ENCODE measurements at places on chromosomes 1 and 21. TPM values are rescaled to one million over a fixed set of nuclear protein-coding genes. Genes with fewer than 3 reads are reported as not detected.

HRNR gene
- not detected for total RNA-seq

ELF3 gene
- total RNA-seq = 0.10 TPM

C1orf105 gene
- total RNA-seq = not detected

OR2L8 gene
- total RNA-seq = not detected

DNASE2B gene
- total RNA-seq = not detected

NR1I3 gene
- total RNA-seq = not detected

STK40 gene
- 60.4 TPM for total RNA-seq

NCF2 gene
- 2.0 TPM for total RNA-seq

BACE2 gene
- 0.32 TPM for total RNA-seq

SLAMF1 gene
- 102 TPM for total RNA-seq

RNU1-4 gene
- total RNA-seq = 1,003 TPM

NUDT4B gene
- 0.44 TPM for total RNA-seq

SEMA6C gene
- 2.5 TPM for total RNA-seq

CSF3R gene
- total RNA-seq = not detected

LDLRAD1 gene
- total RNA-seq = not detected

MCOLN2 gene
- total RNA-seq = 103 TPM

SPRR5 gene
- not detected for total RNA-seq

SPATA45 gene
- not detected for total RNA-seq

CFHR4 gene
- not detected for total RNA-seq

SLC30A1 gene
- total RNA-seq = 9.6 TPM

RAB25 gene
- total RNA-seq = not detected

ETV3L gene
- not detected for total RNA-seq

Data from activated CD8-positive, alpha-beta memory T cell treated with anti-CD3 and anti-CD28 coated beads for 36 hours (primary cell).